ENCODE measurements at places on chromosomes 13 and 19. TPM values are rescaled to one million over a fixed set of nuclear protein-coding genes. Genes with fewer than 3 reads are reported as not detected.

- no peak for DNase-seq
Measured at GRCh38 chr19:51076631-51077213, 6.0 kb downstream of the KLK14 start.

ZNF57 gene
- total RNA-seq: 5.8 TPM

SSC5D gene
- total RNA-seq: 0.58 TPM

GRCh38 chr13:39044536-39044935, 6.3 kb downstream of the NHLRC3 start:
- DNase-seq: no peak

DNA sequence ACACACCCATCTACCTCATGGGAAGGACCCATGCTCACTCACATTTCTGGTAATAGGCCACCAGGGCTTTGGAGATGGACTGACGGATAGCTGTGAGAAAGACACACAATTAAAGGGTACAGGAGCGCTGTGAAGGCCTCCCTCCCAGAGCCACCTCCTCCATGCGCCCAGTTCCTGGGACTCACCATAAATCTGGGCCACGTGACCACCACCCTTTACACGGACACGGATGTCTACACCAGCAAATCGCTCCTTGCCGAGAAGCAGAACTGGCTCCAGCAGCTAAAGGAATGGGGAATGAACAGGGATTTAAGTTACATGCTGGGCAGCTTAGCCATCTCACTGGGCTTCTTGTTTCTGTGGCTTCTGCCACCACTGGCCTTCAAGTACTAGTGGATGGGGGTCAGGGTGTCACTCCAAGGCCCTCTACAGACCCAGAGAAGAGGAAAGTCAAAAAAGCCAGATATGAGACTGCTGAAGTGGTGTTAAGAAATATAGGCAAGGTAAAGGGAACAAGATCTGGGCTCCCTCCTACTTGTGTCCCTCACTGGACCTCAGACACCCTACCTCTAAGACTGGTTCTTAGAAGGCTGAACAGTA, 2.2 kb downstream of the RPS16 start:
- DNase-seq: no peak
